ENCODE measurements at places on chromosomes 3 and 15.

- no peak for DNase-seq
Observed at GRCh38 chr15:94366781-94367180, 135.4 kb downstream of the MCTP2 start.

DNA sequence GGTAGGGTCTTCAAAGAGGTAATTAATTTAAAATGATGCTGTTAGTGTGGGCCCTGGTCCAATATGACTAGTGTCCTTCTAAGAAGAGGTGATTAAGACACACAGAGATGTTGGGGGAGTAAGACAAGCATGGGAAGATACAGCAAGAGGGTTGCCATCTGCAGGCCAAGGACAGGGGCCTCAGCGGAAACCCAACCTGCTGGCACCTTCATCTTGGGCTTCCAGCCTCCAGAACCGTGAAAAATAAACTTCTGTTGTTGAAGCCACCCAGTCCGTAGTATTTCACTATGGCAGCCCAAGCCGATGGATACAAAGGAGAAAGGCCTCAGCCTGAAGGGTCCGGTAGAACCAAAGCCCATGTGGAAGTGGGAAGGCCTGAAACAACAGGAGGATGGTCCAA, 161.7 kb upstream of the UBE2E1 start:
- DNase-seq, result no peak

DNA sequence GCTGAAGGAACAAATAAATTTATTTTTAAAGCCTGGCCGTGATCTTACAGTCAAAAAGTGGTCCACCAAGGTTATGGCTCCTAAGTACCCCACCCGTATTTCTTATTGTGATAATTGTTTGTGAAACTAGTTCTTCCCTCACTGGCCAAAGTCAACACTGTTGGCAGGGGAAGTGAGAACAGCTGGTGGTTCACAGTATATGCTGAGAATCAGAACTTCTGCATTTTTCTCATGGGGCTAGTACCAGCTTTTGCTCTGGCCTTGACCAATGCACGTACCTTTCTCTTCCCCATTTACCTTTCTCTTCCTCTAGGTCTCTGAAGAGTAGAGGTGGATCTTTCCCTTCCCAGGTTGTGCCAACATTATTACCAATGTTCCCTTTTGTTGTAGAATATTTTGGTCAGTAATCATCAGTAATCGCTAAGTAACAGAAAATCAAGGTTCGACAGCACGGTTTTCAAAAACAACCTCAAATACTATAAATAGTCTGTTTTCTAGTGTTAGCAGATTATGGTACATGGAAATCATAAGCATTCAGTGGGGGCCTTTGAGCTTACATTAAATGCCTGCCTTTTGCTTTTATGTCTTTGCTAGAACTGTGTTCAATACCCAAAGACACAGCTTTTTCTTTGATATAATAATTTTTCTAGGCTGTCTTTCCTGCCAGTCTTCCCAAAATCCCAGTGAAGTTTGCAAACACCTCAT, 268.0 kb downstream of the LPP start:
- DNase-seq, result no peak

GRCh38 chr3:156033428-156033827, 87.0 kb upstream of the KCNAB1 start:
- DNase-seq, result no peak

Data from stimulated activated CD8-positive, alpha-beta memory T cell treated with anti-CD3 and anti-CD28 coated beads, Interleukin-2, amount 100 ng/mL, for 1 hour (primary cell).